ENCODE measurements at places on chromosomes 5 and 9. TPM values are rescaled to one million over a fixed set of nuclear protein-coding genes. Genes with fewer than 3 reads are reported as not detected.

Gene GABRA1
- total RNA-seq, result not detected

Gene BTNL3
- total RNA-seq, result not detected

Gene ISL1
- total RNA-seq, result not detected

Gene SLC45A2
- not detected for total RNA-seq

Gene ABLIM3
- total RNA-seq, result not detected

Gene PCDHB5
- total RNA-seq, result 0.18 TPM

Gene PIP5KL1
- total RNA-seq, result 2.0 TPM

Gene LCN15
- not detected for total RNA-seq

Gene WDR31
- total RNA-seq, result 1.2 TPM

Gene HNRNPH1
- 1,803 TPM for total RNA-seq

Gene SLC6A18
- not detected for total RNA-seq

Gene LRRC70
- total RNA-seq, result 1.2 TPM

Gene TMEM232
- 2.6 TPM for total RNA-seq

Gene CYLC2
- not detected for total RNA-seq

Gene PRUNE2
- total RNA-seq, result not detected

Gene CTNND2
- total RNA-seq, result not detected

Gene SERF1A
- 17.1 TPM for total RNA-seq

Gene SPINK6
- total RNA-seq, result not detected

Gene PRLR
- total RNA-seq, result not detected

Gene MYOZ3
- total RNA-seq, result not detected

Gene IL13
- 0.31 TPM for total RNA-seq

Gene CENPK
- total RNA-seq, result 69.5 TPM

Gene EIF4EBP3
- 24.5 TPM for total RNA-seq

Gene SPACA9
- total RNA-seq, result 2.2 TPM

Gene EQTN
- total RNA-seq, result not detected

Gene CDKN2B-AS1
- total RNA-seq, result 0.60 TPM

Gene CDH6
- not detected for total RNA-seq

Gene FAM153A
- 116 TPM for total RNA-seq

Gene PCDHGB3
- total RNA-seq, result 0.55 TPM

Gene INSL4
- not detected for total RNA-seq

Gene STK32A
- not detected for total RNA-seq

Gene UBAP2
- 39.5 TPM for total RNA-seq

Gene TAF11L10
- not detected for total RNA-seq

Gene LCN1
- total RNA-seq, result not detected

Gene GALT
- 181 TPM for total RNA-seq

Gene BSPRY
- 0.36 TPM for total RNA-seq

Gene OTP
- not detected for total RNA-seq

Gene ANKRD18B
- 0.88 TPM for total RNA-seq

Gene ABO
- not detected for total RNA-seq

Gene C1QTNF2
- total RNA-seq, result not detected

Gene CEP120
- 70.6 TPM for total RNA-seq

Gene TOR1A
- total RNA-seq, result 34.3 TPM

Gene PCDH12
- total RNA-seq, result not detected

Gene GRM6
- not detected for total RNA-seq

Gene ZSWIM6
- total RNA-seq, result 11.6 TPM

Gene CEL
- total RNA-seq, result 1.3 TPM

Gene IRX1
- total RNA-seq, result not detected

Gene C5orf58
- total RNA-seq, result not detected

Gene GABRA6
- total RNA-seq, result not detected

Gene PLAC8L1
- total RNA-seq, result 2.3 TPM

Gene FREM1
- not detected for total RNA-seq

Gene LOX
- not detected for total RNA-seq

Gene IDNK
- total RNA-seq, result 12.6 TPM

Gene NREP
- total RNA-seq, result 6.8 TPM
